ENCODE measurements at places on chromosomes 2 and 18.

GRCh38 chr18:41530970-41531369 lies 424.1 kb upstream of the PIK3C3 start:
- DNase-seq = no peak

GRCh38 chr2:217684431-217685254 lies 318.2 kb downstream of the TNS1 start:
- no peak for DNase-seq

DNA sequence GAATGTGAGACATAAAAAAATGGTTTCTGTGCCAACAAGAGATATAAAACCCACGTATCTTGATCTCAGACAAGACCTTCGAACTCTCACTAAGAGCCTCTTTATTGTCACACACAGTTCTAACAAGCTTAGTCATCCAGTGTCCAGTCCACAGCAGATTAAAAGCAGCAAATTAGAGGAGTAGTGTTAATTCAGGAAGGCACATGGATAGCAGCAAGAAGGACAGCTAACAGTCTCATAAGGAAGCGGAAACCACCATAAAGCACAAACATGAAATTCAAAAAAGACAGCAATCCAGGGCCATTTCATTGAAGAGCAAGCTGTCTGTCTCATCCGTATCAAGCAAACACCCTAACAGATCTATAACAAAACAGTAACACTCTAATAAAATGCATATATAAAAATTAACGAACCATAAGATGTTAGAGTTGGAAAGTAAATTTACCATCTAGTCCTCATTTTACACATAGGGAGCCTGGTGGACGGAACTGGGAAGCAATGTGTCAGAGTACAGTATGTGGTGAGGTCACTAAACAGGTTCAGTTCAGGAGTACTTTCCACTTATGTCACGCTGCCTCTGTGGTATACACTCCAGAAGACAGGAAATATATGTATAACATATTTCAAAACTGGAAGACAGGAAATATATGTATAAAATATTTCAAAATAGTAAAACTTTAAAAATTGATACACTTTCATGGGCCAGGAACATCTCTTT lies 18.3 kb downstream of the AAK1 start:
- DNase-seq = no peak

DNA sequence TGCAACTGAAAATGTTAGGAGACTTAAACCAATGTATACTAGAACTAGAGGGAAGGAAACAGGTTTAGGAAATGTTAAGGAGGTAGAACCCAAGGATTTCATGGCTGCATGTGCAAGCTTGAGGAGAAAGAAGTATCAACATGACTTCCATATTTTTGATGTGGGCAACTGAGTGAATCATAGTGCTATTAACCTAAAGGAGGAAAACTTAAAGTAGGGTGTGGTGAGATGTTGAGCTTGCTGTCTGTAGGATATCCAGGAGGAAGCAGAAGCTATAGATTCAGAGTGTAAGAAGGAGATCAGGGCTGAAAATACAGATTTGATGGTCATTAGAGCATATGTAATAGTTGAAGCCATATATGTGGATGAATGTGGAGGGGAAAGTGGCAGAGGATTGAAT lies 31.5 kb downstream of the NDC80 start:
- DNase-seq = no peak

GRCh38 chr2:237627441-237628246 lies at the start of gene LRRFIP1:
TSS of gene LRRFIP1 (plus strand) at chr2:237627587. CDS start at chr2:237627645, 58 bp downstream.
- no peak for DNase-seq

DNA sequence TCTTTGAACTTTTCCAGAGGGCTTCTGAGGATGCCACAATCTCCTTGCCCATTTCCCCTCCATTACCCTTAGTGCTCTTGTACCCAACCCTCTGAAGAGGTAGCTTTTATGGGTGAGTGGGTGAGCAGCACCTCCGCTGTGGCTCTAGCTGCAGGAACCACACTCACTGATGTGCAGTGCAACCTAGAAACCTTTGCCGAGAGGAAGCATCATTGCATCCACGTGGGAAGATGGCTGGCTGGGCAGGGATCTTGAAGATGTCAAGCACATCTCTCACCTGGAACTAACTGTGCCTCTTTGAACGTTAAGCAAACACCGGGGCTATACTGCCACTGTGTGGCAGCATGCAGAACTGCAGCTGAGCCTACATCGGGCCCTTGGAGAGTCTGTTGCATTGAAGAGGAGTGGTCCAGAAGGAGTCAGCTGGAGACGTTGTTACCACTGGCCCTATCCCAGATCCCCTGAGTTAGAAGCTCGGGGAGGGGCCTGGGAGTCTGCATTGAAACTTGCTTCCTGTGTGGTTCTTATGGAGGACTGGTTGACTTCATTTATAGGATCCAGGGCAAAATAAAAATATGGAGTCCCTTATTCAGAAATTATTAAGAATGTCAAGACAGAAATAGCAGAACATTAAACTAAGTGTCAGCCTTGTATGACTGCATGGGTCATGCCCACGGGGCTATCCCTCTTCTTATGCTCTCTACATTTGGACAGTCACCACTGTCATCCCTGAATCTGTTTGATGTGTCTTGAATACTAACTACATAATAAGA lies 28.7 kb downstream of the IGFBP5 start:
- no peak for DNase-seq
